ENCODE measurements at places on chromosomes 5 and 9.

- no peaks in the 10 kb centered on the region for H3K36me3 ChIP-seq
- H3K27me3 ChIP-seq = no peaks in the 10 kb centered on the region
- H3K4me3 ChIP-seq = no peak overlapping the region
- DNase-seq = no peak
- H3K27ac ChIP-seq = no peak overlapping the region
- H3K4me1 ChIP-seq = no peaks in the 10 kb centered on the region
These were observed 526.5 kb downstream of the KIF4B start for GRCh38 chr5:155540000-155540595.

DNA sequence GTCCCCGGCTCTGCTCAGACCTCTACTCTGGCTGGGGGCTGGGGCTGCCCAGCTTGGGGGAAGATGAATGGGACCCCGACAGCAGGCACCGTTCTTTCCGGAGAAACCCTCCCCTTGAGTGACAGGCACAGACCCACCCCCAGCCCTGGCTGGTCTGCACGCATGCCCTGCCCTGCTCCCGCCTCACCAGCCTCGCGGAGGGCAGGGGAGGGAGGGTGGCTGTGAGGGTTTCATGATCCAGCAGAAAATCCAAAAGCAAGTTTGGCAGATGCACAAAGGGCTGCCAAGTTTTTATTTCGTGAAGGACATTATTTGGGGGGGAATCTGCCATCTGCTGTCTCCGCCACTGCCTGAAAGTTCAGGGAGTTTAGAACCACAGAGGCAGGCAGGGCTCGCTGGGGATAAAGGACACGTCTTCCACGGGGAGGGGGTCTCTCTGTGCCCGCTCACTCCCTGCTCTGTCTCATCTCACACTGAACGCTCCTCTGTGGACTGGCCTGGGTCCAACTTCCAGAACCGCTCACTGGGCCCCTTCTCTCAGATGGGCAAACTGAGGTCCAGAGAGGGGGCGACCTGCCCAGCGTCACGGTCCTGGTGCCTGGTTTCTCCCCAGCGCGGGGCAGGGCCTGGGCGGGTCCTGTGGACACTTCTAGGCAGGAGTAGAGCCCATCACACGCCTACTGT is 92.9 kb downstream of the RXRA start:
- no peak overlapping the region for H3K4me3 ChIP-seq
- no peak overlapping the region for H3K27ac ChIP-seq
- DNase-seq = no peak
- H3K36me3 ChIP-seq = no peaks in the 10 kb centered on the region
- H3K4me1 ChIP-seq = peaks cover 6% of the 10 kb centered on the region
- H3K27me3 ChIP-seq = no peaks in the 10 kb centered on the region

DNA sequence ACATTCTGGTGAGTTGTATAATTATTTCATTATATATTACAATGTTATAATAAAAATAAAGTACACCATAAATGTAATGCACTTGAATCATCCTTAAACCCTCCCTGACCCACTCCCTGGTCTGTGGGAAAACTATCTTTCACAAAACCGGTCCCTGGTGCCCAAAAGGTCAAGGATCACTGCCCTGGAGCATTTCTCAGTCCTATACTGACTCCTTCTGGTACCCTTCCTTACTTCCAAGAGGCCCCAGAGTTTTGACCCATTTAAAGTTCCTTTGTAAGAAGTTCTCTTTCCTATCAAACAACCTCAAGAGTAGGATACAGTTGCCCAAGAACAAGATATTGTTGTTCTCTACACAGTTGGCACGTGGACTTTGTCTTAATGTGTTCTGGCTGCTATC is 88.9 kb upstream of the TRPM3 start:
- no peaks in the 10 kb centered on the region for H3K4me1 ChIP-seq
- no peak overlapping the region for H3K27ac ChIP-seq
- no peaks in the 10 kb centered on the region for H3K36me3 ChIP-seq
- H3K4me3 ChIP-seq = no peak overlapping the region
- DNase-seq = no peak
- peaks cover 5% of the 10 kb centered on the region for H3K27me3 ChIP-seq

DNA sequence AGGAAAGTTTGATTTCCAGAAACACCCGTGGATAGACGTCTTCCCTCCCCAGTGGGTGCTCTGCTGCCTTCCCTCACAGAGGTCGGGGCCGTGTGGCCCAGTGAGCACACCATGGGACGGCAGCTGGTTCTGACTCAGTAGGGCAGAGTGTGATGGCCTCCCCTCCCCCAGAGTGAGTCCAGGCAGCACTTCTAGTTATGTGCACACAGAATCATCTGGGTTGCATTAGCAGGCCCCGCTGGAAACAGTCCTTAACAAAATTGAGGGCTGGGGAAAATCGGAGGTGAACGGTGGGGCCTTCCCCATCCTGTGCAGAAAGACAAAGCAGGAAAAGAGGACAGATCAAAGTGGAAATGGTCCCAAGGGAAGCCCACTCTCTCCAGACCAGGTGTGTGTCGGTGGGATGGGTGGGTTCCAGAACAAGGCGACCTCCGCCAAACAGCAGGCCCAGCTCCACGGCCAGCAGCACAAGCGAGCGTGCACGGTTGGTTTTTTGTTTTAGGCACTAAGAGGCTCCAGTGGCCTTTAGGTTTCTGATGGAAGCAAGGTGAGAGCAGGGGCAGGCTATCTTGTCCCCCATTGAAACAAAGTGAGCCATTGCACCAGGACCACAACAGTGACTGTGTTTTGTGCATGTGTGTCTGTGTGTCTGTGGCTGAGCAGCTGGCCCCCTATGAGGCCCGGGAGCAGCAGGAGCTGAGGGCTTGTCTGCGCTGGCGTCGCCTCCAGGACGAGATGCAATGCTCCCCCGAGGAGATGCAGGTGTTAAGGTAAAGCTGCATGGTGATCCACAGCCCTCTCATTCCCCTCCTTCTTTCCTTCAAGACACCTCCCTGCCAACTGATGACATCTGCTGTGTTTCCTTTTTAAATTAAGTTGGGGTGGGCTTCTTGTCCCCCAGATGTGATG is 201.5 kb downstream of the AOPEP start:
- no peak overlapping the region for H3K4me3 ChIP-seq
- H3K27ac ChIP-seq = no peak overlapping the region
- no peaks in the 10 kb centered on the region for H3K27me3 ChIP-seq
- H3K36me3 ChIP-seq = peaks cover 41% of the 10 kb centered on the region

DNA sequence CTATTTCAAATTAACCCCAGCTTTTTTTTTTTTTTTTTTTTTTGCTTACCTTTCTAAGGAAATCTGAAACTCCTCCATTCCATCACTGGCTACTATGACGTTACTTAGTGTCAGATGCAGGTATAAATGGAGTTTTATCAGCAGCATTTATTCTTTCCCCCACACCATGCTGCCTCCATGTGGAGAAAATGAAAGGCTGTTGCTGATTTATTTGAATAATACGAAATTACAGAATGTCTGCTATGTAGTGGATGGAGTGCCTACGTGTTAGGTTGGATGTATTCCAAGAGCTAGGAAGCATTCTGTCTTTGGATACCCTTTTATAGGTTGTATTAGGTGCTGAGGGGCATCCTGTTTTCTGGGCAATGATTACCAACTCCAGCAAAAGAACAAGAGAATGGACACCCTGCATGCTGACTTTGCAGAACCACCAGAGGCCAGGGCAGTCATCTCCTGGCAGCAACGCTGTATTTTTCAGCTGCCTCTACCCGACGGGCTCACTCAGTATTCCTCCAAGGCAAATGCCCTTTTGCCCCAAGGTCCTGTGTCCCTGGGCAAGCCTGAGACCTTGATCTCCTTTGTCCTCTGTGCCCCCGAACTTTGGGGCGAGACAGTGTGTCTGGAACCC is 199.5 kb downstream of the ALDH1A1 start:
- H3K4me1 ChIP-seq = no peaks in the 10 kb centered on the region
- no peaks in the 10 kb centered on the region for H3K27me3 ChIP-seq
- no peak overlapping the region for H3K4me3 ChIP-seq
- H3K27ac ChIP-seq = no peak overlapping the region
- DNase-seq = no peak

GRCh38 chr9:70411930-70412831 is 2.3 kb downstream of the KLF9 start:
- DNase-seq = peak; percentile 63
- peak overlapping the region; percentile 96 for H3K27ac ChIP-seq
- no peaks in the 10 kb centered on the region for H3K27me3 ChIP-seq
- peaks cover 4% of the 10 kb centered on the region for H3K36me3 ChIP-seq
- peaks cover 41% of the 10 kb centered on the region for H3K4me1 ChIP-seq

DNA sequence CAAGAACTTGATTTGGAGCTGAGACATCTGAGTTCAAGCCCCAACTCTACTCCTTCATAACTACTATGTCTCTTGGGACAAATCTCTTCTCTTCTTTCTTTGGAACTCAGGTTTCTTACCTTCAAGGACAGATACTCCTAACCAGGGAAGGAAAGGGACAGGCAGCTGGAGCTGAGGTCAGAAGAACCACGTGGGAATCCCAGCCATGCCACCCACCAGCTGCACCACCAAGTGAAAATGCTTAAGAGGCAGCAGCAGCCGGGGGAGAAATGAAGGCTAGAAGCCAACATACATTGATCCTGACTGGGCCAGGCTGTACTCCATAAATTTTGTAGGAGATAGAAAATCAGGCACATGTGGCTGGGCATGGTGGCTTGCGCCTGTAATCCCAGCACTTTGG is 9.6 kb upstream of the OR5C1 start:
- no peak for DNase-seq
- H3K36me3 ChIP-seq = no peaks in the 10 kb centered on the region
- H3K4me1 ChIP-seq = no peaks in the 10 kb centered on the region
- H3K4me3 ChIP-seq = no peak overlapping the region
- H3K27me3 ChIP-seq = no peaks in the 10 kb centered on the region

DNA sequence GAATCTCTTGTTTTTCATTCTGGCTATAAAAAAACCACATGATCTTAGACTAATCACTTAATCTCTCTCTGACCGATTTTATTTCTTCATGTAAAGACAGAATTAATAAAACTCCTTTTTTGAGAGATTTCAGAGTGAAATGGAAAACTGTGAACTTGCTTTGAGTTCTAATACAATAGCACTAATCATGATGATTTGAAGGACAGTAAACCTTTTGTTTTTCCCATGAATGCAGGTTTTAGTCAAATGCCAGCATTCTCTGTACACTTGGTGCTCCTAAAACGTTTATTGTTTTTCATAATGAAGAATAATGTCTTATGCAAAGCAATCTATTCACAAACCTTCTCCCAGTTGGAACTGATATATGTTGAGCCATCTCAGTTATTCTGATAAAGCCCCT is 86.8 kb downstream of the SLC24A2 start:
- H3K4me1 ChIP-seq = no peaks in the 10 kb centered on the region
- no peaks in the 10 kb centered on the region for H3K27me3 ChIP-seq
- no peaks in the 10 kb centered on the region for H3K36me3 ChIP-seq
- DNase-seq = no peak
- no peak overlapping the region for H3K27ac ChIP-seq
- H3K4me3 ChIP-seq = no peak overlapping the region

DNA sequence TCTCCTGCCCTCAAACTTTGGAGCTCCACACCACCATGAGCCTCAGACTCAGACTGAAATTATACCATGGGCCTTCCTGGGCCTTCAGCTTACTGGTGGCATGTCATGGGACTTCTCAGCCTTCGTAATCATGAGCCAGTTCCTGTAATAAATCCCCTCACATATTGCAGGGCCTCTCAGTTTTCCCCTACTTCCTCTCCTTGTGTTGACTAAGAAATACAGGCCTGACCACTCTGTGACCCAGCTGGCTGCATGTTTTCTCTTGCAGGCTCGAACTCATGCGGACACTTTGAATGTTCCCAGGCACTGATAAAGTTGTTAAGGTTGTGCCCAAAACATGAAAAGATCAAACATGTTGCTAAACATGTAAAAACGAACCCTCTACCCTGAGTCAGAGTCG is 26.2 kb upstream of the SHC3 start:
- H3K4me3 ChIP-seq = no peak overlapping the region
- no peaks in the 10 kb centered on the region for H3K4me1 ChIP-seq
- peaks cover 18% of the 10 kb centered on the region for H3K27me3 ChIP-seq
- H3K27ac ChIP-seq = no peak overlapping the region
- peaks cover 4% of the 10 kb centered on the region for H3K36me3 ChIP-seq

DNA sequence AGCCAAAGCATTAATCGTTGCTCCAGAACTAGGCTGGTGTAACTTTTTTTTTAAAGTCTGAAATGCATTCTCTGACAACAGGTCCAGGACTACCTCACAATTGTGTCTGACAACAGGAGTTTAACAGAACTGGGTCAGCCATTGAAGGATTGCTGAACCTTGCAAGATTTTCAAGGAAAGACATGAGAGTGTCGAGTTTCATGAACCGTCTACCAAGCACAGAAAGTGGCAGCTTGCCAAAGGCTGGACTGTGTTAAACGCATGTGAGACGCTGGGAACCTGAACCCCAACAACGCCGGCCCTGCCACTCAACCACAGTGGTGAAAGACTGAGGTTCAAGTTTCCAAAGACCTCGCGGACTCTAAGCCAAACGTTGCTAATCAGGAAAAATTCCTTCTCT is 79.1 kb downstream of the LHFPL2 start:
- peaks cover 24% of the 10 kb centered on the region for H3K4me1 ChIP-seq
- H3K27ac ChIP-seq = no peak overlapping the region
- H3K27me3 ChIP-seq = no peaks in the 10 kb centered on the region
- DNase-seq = no peak

GRCh38 chr9:1878811-1879210 is 136.3 kb upstream of the SMARCA2 start:
- no peak for DNase-seq
- no peak overlapping the region for H3K4me3 ChIP-seq
- H3K27me3 ChIP-seq = peaks cover 3% of the 10 kb centered on the region
- H3K27ac ChIP-seq = no peak overlapping the region
- peaks cover 19% of the 10 kb centered on the region for H3K4me1 ChIP-seq
- no peaks in the 10 kb centered on the region for H3K36me3 ChIP-seq

DNA sequence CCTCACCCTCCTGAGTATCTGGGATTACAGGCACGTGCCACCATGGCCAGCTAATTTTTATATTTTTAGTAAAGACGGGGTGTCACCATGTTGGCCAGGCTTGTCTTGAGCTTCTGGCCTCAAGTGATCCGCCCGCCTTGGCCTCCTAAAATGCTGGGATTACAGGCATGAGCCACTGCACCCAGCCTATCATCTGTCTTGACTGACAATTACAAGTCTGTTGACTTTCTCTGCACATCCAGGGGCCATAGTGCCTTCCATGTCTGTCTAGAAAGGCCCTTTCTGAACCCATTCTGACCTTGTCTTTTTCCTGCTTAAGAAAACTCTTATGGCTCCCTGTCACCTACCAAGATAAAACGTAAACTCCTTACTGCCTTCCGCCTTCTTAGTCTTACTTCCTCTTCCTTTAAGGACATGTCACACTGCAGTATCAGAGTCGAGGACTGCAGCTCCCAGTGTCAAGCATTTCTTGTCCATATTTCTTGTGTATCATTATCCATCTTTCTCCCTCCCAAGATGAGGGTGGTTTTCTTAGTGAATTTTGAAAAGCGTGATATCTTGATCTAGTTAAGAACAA is 49.9 kb upstream of the SHB start:
- H3K36me3 ChIP-seq = no peaks in the 10 kb centered on the region
- H3K4me1 ChIP-seq = no peaks in the 10 kb centered on the region
- H3K27ac ChIP-seq = no peak overlapping the region
- peaks cover 30% of the 10 kb centered on the region for H3K27me3 ChIP-seq
